Fibroblast of skin of left biceps (primary cell): ENCODE measurements at places on chromosomes 11 and 22.
A peak's percentile ranks its signal among the peaks of the same experiment; 100 is the strongest.

DNA sequence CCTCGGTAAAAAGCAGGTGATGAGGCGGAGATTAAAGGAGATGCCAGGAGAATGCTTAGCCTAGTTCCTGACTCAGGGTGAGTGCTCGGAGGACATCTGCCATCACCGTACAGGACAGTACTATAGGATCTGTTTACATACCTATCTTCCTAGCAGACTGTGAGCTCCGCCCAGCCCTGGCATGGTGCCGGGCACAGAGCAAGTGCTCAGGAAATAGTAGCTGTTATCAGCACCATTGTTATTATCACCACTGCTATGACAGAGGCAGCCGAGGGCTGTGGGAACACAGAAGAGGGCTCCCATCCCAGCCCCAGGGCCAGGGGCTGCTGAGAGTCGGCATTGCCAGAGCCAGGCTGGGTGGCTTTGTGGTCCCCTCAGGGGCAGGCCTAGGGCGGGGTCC, 642 bp upstream of the SEPTIN3 start:
- no peak for DNase-seq

DNA sequence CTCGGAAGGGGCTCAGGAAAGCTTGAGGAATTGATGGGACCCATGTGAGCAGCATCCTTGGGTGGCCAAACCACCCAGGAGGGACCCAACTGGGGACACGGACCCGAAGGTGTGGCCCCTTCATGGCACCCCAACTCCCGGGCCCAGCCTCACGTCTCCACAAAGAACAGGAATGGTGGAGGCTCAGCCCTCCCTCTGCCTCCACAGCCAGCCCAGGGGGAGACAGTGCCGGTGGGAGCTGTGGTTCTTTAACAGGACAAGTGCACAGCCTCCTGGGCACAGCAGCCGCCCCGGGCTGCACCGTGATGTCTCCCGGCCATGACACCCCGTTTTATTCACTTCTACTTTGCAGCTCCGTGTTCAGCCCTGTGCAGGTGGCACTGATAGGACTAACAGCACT, 587.2 kb downstream of the BRD1 start:
- no peak for DNase-seq

DNA sequence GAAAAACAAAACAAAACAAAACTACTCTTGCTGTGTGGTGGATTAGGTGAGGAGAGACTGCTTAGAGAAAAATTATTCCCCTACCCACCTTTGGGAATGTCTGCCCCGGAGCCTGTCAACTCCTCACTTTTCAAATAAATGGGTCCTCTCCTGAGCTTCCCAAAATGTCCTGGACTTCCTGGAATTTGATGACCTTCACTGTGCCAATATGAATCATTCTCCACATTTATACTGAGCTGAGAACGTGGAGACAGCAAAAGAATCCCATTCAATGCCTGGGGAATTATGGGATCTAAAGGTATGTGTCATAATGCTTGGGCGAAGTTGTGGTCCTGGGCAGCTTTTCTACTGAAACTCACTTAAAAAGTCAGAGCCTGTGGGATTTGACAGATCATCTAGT, 136.8 kb downstream of the KIF18A start:
- peak; percentile 39 for DNase-seq

- no peak for DNase-seq
Observed at GRCh38 chr22:42962295-42963230, 52.4 kb downstream of the PACSIN2 start.

GRCh38 chr22:39308614-39309363, 10.6 kb downstream of the RPL3 start:
- DNase-seq, result peak; percentile 92

GRCh38 chr11:47394050-47394321, 14.4 kb upstream of the SLC39A13 start:
- no peak for DNase-seq
